GM03348 (cell line): ENCODE measurements at places on chromosomes 7 and 10.
A peak's percentile ranks its signal among the peaks of the same experiment; 100 is the strongest.

DNA sequence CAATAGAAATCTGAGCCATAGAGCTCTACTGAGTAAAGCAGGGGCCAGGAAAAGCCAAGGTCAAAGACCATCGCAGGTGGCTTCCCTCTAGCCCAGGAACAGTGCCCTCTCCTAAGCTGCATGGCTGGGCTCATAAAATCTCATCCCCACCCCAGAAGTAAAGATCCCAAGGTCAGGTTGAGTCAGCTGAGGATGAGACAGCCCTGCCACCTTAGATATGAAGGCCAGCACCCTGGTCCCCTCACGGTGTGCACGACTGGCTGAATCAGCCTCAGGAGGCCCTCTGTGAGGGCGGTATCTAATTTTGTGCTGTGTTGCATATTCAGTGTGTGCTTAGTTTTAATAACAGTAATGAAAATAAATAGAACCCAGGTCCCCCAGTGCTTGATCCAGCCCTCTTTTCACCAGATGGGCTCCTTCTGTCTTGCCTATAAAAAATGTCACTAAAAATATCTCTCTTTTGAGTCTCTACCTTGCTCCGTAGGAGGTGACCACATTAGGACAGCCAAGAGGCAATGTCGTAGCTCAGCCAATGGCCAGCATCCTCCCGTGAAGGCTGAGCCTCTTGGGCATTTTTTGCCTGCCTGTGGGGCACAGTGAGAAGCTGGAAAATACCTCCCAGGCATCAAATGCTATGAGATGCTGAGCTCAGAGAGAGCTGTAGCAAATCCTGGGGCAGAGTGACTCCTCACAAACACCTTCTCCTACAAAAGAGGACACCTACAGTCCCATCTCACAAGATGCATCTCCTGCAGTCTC lies 424.0 kb downstream of the PLXNA4 start:
- DNase-seq, result no peak

DNA sequence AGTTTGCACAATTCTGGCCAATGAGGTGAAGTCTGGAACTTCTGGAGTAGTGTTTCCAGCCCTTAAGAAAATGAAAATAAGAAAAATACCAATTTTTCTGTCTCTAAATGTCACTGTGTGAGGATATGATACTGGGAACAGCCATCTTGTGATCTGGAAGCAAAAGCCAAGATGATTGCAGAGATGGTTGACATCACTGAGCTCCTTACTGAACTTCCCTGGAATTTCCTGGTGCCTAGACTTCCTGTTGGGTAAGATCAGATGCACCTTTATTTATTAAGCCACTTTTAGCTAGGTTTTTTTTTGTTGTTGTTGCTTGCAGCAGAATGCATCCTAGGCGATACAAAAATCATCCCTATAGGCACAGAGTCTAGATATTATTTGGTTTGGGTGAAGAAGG lies 27.3 kb upstream of the INHBA start:
- DNase-seq, result no peak

GRCh38 chr7:43450894-43451293 lies 132.0 kb upstream of the STK17A start:
- no peak for DNase-seq

GRCh38 chr7:16688249-16688648 lies 42.3 kb downstream of the BZW2 start:
- no peak for DNase-seq

- DNase-seq, result no peak
Observed at GRCh38 chr10:44935966-44936295, 23.7 kb upstream of the RASSF4 start.

DNA sequence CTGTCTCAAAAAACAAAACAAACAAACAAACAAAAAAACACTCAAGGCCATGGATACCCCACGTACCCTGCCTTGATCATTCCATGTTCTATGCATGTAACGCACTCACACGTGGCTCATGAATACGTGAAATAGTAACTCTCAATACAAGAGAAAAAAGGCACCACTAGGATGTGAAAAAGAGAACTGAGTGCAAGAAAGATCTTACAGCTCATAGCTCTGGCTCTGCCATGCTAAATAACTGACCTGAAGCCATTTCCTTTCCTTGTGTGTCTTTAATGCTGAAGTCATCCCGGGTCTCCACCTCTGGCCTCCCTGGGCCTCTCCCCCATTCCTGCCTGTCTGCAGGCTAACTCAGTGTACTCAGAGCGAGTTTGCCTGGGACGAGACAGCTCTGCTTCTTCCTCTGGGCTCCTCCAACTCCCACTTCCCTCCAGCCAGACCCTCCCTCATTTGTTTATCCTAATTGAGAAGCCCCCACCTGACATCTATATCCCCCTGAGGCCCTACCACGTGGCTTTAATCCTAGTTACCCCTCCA lies 117.3 kb downstream of the PRPF18 start:
- no peak for DNase-seq

GRCh38 chr10:30227481-30227880 lies 121.6 kb downstream of the MTPAP start:
- DNase-seq, result no peak

DNA sequence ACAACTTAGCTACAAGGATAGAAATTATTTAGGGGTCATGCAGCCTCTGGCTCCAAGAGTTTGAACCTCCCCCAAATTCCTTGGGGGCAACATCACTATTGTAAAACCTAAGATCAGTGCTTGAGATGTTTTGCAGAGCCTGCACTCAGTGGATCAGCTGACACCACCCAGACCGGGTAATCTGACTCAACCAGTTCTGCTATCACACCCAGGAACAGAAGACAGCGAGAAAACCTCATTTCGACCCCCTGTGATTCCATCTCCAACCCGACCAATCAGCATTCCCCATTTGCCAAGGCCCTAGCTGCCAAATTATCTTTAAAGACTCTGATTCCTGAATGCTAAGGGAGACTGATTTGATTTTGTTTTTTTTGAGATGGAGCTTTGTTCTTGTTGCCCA lies 5.2 kb downstream of the TACR2 start:
- no peak for DNase-seq

DNA sequence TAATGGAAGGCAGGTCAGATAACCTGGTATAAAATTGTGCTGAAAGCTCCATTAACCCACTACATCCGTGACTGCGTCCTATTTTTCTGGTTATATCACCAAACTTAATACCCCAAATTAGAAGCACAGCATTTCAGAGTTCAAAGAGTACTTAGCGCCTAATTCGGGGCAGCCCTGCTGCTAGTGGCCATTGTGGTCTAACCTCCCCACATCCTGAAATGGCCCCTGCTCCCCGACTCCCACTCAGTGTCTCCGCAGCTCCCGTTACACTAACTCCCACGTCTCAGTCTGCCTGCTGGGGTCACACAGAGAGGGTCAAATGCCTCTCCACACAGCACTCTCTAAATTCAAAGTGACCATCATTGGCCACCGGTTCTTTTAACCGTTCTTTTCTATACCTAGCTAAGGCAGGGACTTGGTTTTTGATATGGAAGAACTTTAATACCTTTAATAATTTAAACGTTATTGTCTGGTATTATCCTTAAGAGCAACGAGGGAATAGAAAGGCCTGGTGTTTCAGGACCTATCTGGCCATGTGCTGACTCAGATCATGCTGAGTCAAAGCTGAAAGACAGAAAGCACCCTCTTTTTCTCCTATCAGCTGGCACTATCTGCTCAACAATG lies 117.1 kb downstream of the KMT2E start:
- DNase-seq, result no peak

DNA sequence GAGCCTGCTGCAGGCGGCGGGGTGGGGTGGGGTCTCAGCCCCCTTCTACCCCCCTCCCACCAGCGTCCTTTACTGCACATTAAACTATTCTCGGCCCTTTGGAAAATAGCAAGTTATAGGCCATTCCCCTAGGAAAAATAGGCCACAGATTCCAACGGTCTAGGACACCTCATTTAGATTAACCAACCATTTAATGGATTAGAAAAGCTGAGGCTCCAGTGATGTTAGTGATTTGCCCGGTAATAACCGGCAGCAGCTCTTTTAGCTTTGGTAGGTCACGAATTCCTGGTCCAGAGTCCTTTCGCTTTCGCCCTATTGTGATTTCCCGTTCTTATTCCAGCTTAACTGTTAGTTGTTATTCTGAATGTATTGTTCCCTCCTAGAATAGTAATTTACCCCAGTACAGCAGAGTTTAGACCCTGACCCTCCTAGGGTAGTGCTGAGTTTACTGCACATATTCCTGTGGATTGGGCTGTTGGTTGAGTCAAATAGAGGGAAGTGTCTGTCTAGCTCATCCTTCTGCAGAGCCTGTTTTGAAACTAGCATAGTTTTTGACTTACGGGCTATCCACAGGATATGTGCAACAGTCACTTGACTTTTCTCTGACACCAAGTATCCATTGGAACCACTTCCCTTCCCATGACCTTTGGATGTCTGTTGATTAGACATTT lies 754 bp downstream of the GSTO1 start:
- DNase-seq, result peak; percentile 72

GRCh38 chr10:114356751-114357514 lies 47.4 kb downstream of the AFAP1L2 start:
- no peak for DNase-seq
